Activated CD8-positive, alpha-beta memory T cell treated with anti-CD3 and anti-CD28 coated beads for 1 hour (primary cell): ENCODE measurements at places on chromosomes 13 and 19.

GRCh38 chr13:113041293-113041690 is 64.3 kb upstream of the F7 start:
- no peak for DNase-seq

DNA sequence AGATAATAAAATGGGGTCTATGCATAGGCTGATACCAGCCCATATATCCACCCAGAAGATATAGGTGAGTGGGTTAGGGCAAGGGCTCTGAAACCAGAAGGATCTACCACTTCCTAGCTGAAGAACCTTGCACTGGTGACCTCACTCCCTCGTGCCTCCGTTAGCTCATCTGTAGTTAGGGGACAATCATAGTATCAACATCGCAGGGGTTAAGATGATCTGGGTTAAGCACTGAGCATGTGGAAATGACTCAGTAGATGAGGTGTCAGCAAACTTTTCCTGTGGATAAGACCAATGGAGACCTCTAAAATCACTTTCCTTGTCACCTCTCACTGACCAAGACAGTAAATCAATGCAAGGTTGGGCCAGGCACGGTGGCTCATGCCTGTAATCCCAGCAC is 30.5 kb downstream of the TNFSF14 start:
- no peak for DNase-seq

DNA sequence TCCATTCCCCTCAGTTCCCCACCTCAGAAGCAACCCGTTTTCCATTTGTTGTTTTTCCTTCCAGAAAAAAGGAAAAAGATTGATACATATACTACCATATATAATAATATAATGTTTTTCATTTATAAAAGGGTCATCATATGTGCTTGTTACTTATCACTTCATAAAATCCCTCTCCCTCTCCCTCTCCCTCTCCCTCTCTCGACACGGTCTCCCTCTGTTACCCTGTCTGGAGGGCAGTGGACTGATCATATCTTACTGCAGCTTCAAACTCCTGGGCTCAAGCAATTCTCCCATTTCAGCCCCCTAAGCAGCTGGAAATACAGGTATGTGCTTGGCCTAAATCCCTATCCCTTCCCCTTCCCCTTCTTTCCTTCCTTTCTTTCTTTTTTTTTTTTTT is 17.1 kb downstream of the PNMA8A start:
- DNase-seq, result no peak

DNA sequence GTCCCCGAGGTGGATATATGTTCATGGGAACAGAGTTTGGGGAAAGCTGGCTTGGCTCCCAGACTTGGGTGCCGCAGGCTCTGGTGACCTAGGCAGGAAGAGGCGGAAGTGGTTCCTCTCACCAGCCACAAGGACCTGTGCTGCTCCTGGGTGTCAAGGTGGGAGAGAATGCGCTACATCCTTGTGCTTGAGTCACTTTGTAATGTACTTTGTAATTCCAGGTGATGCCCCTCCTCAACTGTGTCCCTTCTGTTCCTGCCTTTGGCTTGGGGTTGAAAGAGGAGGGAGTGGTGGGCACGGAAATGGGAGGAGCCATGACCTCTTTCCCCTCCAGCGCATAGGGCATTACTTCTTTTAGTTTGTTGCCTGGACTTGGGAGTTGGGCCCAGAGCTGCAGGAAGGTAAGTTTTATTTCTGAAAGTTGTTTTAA is 10.9 kb downstream of the GARRE1 start:
- no peak for DNase-seq

DNA sequence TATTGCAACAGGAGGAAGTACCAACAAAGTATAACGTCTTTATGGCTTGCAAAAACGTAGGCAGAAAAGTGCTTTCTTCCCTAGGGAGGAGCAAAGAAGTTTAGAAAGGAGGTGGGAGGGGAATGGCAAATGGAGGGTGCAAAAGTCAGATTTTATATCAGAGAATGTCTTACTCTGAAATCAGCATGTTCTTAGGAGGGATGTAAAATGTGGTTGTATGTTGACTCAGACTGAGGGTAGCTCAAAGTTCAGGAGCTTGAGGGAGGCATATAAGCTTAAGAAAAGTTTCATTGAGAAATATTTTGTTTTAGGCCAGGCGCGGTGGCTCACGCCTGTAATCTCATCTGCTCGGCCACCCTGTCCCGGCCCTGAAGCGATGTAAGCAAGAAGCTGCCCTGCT is 1.7 kb downstream of the ZNF90 start:
- no peak for DNase-seq

DNA sequence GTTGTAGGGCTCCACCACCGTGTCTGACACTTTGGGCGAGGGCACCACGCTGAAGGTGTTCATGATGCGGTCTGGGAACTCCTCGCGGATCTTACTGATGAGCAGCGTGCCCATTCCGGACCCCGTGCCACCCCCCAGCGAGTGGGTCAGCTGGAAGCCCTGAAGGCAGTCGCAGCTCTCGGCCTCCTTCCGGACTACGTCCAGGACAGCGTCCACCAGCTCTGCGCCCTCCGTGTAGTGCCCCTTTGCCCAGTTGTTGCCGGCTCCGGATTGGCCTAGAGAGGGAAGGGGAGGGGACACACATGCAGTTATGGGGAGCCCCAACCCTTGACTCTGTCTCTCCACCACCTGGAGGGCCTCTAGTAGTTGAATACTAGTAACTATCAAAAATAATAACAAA is 6.2 kb downstream of the TUBB4A start:
- DNase-seq, result no peak

- DNase-seq, result no peak
Measured at GRCh38 chr19:19256072-19256969, 16.8 kb downstream of the TM6SF2 start.

DNA sequence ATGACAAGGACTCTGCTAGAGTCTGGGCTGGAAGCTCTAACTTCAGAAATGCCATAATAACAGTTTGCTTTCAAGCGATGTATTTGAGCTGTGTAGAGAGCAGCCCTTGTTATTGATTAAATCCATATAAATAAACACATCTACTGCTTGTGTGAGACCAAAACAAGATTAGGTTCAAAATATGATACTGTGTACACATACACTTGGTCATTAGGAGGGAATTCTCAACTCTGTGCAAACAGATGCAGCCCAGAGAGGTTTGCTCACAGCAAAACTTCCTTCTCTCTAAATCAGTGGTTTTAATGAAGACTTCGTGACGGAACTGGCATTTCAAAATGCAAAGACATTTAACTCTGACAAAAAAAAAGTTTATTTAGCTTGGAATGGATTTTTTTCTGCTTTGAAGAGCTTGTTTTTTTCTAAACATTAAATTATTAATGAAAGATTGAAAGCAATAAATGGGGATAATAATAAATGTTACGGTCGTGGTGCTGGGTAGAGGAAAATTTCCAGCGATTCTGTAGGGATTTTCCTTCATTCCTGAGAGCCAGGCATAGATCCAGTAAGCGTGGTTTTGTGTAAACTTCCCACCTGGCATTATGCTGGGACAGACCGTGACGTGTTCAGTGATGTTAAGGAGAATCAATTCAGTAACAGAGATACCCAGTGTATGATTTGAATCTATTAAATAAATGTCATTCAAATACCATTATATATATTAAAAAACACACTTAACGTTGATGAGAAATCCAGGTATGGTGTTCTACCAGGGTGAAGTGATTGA is 213.7 kb downstream of the TEX29 start:
- no peak for DNase-seq

GRCh38 chr13:26071691-26072090 is 19.9 kb upstream of the SHISA2 start:
- no peak for DNase-seq

DNA sequence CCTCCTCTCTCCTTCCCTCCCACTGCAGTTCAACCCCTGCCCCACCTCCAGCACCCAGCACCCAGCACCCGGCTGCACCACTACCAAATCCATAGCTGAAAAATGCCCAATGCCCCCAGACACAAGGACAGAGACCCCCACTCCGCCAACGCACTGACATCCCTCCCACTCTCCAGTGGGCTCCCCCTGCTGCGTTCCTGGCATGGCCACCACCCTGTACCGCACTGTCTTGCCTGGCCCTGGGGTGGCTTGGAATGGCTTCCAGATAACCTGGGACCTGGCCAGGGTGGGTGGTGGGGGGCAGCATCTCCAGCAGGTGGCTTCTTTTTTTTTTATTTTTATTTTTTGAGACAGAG is 5.8 kb upstream of the MKNK2 start:
- no peak for DNase-seq

DNA sequence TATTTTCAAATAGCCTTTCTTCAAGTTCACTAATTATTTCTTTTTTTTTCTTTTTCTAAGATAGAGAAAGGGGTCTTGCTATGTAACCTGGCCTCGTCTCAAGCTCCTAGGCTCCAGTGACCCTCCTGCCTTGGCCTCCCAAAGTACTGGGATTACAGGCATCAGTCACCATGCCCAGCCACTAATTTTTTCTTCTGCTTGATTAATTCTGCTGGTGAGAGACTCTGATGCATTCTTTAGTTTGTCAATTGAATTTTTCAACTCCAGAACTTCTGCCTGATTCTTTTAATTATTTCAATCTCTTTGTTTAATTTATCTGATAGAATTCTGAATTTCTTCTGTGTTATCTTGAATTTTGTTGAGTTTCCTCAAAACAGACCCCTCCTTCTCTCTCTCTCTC is 11.4 kb downstream of the BLOC1S3 start:
- no peak for DNase-seq

DNA sequence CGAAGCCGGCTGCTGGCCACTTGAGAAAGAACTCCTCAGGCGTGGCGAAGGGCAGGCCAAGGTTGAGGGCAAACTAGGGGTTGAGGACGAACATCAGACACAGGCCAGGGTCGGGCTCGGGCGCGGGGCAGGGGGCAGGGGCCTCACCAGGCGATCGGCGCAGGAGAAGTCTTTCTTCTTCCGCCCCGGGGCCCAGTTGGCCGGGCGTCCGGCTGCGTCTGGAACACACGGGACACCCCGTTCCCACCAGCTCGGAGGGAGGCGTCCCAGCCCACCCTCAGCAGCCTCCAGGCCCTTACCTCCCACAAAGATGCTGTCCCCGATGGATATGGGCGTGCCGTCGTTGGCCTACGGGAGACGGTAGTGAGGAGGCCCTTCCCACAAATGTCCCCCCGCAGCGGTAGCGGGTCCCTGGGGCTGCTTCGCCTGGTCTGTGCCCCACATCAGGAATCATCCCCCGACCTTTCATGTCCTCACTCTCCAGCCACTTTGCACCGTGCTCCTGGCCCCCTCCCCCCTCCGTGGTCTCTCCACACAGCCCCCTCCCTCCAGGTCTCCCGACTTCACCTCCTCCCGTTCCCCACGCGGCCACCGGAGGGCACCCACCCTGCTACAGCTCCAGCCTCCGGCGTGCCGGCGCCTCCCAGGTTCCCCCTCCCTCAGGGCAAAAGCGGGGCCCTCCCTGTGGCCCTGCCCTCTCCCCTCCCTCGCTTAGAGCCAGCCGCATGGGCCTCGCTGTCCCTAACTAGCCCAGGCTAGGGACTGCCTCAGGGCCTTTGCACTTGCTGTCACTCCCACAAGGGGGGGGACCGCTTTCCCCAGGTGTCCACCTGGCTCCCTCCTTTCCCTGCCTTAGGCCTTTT is 4.8 kb downstream of the PNKP start:
- no peak for DNase-seq

GRCh38 chr13:110600261-110600819 is 15.0 kb upstream of the NAXD start:
- DNase-seq, result no peak

DNA sequence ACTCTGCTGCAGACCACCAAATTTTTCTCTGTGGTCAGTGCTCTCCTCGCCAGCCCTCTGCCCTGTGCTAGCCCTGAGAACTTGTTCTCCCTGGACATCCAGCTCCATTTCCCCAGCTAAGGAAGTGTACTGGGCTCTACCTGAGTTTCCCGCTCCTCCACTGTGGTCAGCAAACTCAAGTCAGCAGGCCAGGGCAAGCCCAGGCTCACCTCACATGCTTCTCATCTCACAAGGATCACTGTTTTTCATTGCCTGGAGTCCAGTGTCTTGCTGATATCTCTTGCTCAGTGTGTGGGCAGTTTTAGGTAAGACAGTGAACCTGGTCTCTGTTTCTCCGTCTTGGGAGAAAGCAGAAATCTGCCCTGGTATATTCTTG is 201.4 kb downstream of the FOXO1 start:
- no peak for DNase-seq

- DNase-seq, result no peak
Measured at GRCh38 chr13:102774591-102775520, 1.3 kb upstream of the TEX30 start.

DNA sequence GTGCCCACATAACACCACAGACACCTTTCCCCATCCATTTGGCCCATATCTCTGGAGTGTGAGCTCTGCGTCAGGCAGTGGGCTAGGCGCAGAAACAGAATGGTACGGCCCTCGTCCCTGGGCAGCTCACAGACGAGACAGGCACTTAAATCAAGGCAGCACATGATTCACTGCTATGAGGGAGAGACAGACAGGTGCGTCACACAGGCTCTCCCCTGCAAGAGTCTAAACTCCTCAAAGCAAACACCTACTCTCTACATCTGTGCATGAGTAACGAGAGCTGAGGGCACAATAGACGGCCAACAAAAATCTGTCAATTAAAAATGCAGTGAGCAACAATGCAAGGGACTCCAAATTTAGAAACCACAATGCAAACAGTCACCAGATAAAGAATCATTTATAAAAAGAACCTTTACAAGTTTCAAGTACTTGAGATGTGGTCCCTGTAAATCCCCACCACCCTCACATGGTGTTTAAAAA is 348.9 kb downstream of the UQCRFS1 start:
- DNase-seq, result no peak

GRCh38 chr13:37707739-37708500 is 109.4 kb upstream of the POSTN start:
- DNase-seq, result no peak

- DNase-seq, result no peak
Measured at GRCh38 chr19:5547881-5548280, 19.9 kb downstream of the TINCR start.

- DNase-seq, result no peak
Measured at GRCh38 chr13:106562301-106562700, 5.6 kb downstream of the ARGLU1 start.

DNA sequence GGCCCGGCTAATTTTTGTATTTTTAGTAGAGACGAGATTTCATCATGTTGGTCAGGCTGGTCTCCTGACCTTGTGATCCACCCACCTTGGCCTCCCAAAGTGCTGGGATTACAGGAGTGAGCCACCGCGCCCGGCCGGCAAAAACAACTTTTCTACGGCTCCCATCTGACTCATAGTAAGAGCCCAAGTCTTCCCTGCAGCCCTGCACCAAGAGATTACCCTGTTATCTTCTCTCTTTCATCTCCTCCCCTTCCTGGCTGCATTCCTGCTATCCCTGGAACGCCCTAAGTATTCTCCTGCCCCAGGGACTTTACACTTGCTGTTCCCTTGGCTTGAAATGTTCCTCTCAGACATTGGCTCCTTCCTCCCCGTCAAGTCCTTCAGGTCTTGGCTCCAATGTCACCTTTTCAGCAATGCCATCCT is 6.6 kb downstream of the AP2S1 start:
- no peak for DNase-seq

- no peak for DNase-seq
Measured at GRCh38 chr19:47429140-47429793, 9.9 kb upstream of the MEIS3 start.

DNA sequence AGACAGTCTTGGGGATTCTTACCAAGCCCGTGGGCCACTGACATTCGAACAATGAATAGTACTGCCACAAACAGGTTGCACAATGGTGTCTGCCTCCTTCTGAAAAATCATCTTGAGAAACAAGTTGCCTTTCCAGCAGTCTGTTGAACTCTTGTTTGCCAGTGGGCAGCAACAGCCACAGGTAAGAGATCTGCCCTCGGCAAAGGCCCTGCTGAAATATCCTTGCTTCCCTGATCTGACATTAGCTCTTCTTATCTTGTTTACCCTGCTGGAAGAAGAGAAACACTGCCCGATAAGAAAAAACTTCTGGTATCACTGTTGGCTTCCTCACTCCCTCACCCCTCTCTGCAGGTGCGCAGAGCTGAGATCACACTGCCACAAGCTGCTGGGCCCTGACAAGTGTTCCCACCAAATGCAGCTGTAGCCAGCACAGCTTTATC is 2.0 kb downstream of the DOCK9 start:
- no peak for DNase-seq
